Hepatocyte (in vitro differentiated cells): ENCODE measurements at places on chromosomes 3 and 15. TPM values are rescaled to one million over a fixed set of nuclear protein-coding genes. Genes with fewer than 3 reads are reported as not detected.

Gene HYAL1
- total RNA-seq = 22.3 and 34.3 TPM in 2 replicates

GRCh38 chr3:160707187-160707794, 30.3 kb downstream of the ARL14 start:
- no peaks in the 10 kb centered on the region for H3K27me3 ChIP-seq
- H3K4me1 ChIP-seq = no peaks in the 10 kb centered on the region
- peak; percentile 70 for DNase-seq
- no peak overlapping the region for H3K27ac ChIP-seq
- no peak overlapping the region for H3K4me3 ChIP-seq

Gene NKTR
- 74.3 and 78.9 TPM in 2 replicates for total RNA-seq

- H3K27me3 ChIP-seq = peaks cover 9% of the 10 kb centered on the region
- no peak overlapping the region for H3K27ac ChIP-seq
- no peak for DNase-seq
- H3K36me3 ChIP-seq = no peaks in the 10 kb centered on the region
- H3K4me3 ChIP-seq = no peak overlapping the region
These were observed 17.3 kb downstream of the RYR3 start for GRCh38 chr15:33328106-33328505.

- DNase-seq = no peak
- H3K36me3 ChIP-seq = no peaks in the 10 kb centered on the region
- no peak overlapping the region for H3K27ac ChIP-seq
These were observed 124.4 kb downstream of the B3GALNT1 start for GRCh38 chr3:160980740-160981139.

DNA sequence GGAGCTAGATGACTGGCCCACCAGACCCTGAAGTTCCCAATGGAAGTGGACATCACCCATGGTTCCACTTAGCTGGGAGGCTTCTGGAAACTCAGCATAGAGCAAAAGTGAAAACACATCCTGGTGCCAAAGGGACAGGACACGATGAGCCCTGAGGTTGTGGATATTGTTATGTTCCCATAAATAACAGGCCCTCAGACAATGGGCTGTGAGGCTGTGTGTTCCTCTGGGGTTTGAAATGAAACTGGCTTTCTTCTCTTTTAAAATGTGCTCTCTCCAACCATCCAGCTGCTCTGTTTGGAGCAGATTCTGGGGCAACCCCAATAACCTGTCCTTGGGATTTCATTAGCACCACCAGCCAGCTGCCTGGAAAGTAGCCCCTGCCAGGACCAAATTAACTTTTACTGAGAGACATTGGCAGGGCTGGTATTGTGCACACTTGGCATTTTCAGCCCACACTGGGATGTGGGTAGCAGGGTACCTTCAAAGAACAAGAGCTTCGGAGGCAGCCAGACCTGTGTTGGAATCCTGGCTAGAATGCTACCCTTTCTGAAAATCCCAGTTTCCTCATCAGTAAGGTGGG, 97.5 kb downstream of the DNAJB8 start:
- H3K27ac ChIP-seq = no peak overlapping the region
- DNase-seq = no peak

GRCh38 chr3:32877598-32877997, 59.8 kb downstream of the TRIM71 start:
- H3K27ac ChIP-seq = no peak overlapping the region
- no peaks in the 10 kb centered on the region for H3K36me3 ChIP-seq
- H3K27me3 ChIP-seq = no peaks in the 10 kb centered on the region
- no peak overlapping the region for H3K4me3 ChIP-seq

DNA sequence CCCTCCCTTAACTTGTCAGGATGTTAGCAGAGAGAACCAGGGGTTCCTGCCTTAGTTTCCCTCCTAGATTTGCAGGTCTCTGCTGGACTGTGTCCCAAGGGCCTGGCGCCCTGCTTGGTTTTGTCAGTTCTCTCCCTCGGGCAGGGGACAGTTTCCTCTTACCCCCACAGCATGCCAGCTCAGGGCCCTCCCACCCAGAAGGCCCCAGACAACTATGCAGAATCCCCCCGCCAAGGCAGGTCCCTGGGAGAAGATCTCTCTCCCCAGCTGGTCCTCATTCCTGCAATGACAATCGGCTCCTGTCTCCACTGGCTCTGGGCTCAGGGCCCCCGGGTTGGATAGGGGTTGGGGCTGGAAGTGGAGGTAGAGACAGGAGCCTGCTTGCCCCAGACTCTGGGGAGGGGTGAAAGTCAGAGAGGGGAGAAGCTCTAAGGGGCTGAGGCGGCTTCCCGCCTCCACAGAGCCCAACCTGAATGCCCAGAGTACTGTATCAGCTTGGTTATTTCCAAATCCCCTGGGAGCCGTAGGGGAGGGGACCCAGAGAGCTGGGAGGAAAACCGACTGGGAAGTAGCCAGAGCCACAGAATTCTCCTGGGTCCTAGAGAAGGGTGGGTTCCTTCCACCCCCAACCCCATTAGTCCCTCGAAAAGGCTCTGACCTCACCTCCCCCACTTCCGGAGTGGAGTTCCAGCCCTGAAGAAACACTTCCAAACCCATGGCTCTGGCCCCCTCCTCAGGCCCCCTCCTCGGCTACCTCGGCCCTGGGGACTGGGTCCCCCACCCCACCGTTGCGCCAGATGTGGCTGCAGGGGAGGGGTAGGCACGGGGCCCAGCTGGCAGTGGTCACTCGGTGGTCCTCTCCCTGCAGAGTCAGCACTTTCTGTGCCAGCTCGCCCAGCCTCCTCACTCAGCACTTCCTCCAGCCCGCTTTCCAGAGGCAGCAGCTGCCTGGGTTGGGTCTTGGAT, 3.8 kb upstream of the LOXL1 start:
- no peak overlapping the region for H3K4me3 ChIP-seq
- peaks cover 46% of the 10 kb centered on the region for H3K4me1 ChIP-seq
- peak; percentile 75 for DNase-seq
- peak overlapping the region; percentile 88 for H3K27ac ChIP-seq
- no peaks in the 10 kb centered on the region for H3K36me3 ChIP-seq

DNA sequence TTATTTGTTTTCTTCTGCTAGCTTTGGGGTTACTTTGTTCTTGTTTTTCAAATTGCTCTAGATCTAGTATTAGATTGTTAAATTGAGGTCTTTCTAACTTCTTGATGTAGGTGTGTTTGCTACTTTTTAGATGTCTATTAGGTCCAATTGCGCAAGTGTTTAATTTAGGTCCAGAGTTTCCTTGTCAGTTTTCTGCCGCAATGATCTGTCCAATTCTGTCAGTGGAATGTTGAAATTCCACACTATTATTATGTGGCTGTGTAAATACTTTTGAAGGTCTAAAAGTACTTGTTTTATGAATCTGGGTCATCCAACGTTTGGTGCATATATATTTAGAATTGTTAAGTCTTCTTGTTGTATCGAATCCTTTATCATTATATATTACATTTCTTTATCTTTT, 324.4 kb upstream of the SGO1 start:
- no peaks in the 10 kb centered on the region for H3K36me3 ChIP-seq
- no peaks in the 10 kb centered on the region for H3K4me1 ChIP-seq
- H3K4me3 ChIP-seq = no peak overlapping the region
- no peak overlapping the region for H3K27ac ChIP-seq

DNA sequence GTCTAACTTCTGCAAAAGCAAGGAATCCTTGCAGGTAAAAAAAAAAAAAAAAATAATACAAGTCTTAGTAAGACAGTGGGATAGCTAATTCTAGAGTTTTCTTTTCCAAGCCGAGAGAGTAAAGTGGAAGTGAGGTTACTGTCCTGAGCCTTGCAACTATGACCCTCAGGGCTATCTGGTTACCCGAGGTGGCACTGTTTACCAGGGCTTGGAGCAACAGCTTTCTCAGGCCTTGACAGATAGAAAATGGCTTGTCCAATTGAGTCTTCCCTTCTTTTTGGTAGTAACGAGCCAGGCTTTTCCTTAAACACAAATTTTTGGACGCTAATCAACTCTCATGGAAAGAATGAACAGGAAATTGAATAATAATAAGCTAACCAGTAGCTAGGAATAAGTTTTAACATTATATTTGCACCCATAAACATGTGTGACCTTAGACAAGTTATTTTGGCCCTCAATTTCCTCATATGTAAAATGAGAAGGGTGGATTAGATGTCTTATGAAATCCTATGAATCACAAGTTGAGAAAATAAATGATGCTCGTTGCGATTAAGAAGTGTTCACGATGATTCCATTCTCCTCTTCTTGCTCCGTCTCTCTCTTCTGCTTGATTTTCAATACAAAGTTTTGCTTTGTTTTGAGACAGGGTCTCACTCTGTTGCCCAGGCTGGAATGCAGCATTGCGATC, 236.9 kb upstream of the KBTBD8 start:
- H3K27me3 ChIP-seq = no peaks in the 10 kb centered on the region
- H3K4me1 ChIP-seq = no peaks in the 10 kb centered on the region
- H3K36me3 ChIP-seq = no peaks in the 10 kb centered on the region
- H3K27ac ChIP-seq = no peak overlapping the region

- no peak overlapping the region for H3K4me3 ChIP-seq
- no peaks in the 10 kb centered on the region for H3K4me1 ChIP-seq
These were observed 12.0 kb downstream of the MESD start for GRCh38 chr15:80977627-80978036.

DNA sequence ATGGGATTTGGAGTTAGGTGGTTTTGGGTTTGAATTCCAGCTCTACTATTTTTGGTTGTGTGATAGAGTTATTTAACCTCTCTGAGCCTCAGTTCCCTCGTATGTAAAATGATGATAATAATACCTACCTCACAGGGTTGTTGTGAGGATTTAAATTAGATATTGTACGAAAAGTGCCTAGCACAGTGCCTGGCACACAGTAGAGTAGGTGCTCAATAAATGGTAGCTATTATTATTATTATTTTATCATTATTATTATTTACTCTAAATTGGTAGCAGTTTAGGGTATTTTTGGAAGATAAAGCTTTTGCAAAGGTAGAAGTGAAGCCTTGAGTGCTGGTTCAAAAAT, 1.3 kb upstream of the AP2M1 start:
- H3K4me3 ChIP-seq = no peak overlapping the region
- peak overlapping the region; percentile 40 for H3K27ac ChIP-seq
- H3K27me3 ChIP-seq = no peaks in the 10 kb centered on the region
- peaks cover 13% of the 10 kb centered on the region for H3K4me1 ChIP-seq

GRCh38 chr15:63755162-63755561, 78.6 kb downstream of the HERC1 start:
- no peak for DNase-seq
- H3K36me3 ChIP-seq = no peaks in the 10 kb centered on the region
- no peaks in the 10 kb centered on the region for H3K27me3 ChIP-seq
- no peak overlapping the region for H3K27ac ChIP-seq
- H3K4me3 ChIP-seq = no peak overlapping the region
- H3K4me1 ChIP-seq = no peaks in the 10 kb centered on the region

Gene ASB14
- total RNA-seq = not detected in 2 replicates

Gene DUOX1
- total RNA-seq = 3.3 and 3.8 TPM in 2 replicates

- no peak overlapping the region for H3K4me3 ChIP-seq
- H3K4me1 ChIP-seq = peaks cover 5% of the 10 kb centered on the region
- DNase-seq = no peak
These were observed 34.3 kb downstream of the PLD1 start for GRCh38 chr3:171775943-171776342.

DNA sequence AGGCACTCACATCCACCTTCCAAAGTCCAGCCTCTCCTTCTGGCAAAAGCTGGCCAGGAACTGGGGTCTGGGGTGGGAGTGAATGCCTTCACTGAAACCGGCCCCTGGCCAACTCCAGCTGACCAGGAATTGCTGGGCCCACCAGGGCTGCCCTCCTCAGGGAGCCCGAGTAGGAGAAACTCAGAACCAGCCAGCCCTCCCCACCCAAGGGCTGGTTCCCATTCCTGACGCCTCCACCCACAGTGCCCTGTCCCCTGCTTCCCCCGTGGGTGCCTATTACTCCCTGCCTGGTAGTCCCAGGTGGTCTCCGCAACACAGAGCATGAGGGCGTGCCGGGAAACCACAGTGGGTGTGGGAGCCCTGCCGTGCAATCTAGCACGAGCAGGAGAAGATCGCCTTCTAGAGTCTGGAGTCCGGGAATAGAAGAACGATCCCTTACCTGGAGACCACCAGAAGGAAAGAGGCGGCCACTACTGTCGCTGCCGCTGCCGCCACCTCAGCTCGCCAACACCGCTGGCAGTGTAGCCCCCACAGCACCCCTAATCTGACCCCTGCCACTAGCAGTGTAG, 178.8 kb downstream of the POTEB3 start:
- no peak overlapping the region for H3K27ac ChIP-seq
- no peaks in the 10 kb centered on the region for H3K4me1 ChIP-seq
- no peak overlapping the region for H3K4me3 ChIP-seq
- no peaks in the 10 kb centered on the region for H3K27me3 ChIP-seq
- H3K36me3 ChIP-seq = no peaks in the 10 kb centered on the region

Gene KLHL6
- 0.16 and 0.17 TPM in 2 replicates for total RNA-seq

Gene RHOV
- total RNA-seq = 1.2 and 1.7 TPM in 2 replicates

Gene EHD4
- total RNA-seq = 26.4 and 27.3 TPM in 2 replicates
